ENCODE measurements at places on chromosomes 1 and 21.

GRCh38 chr1:31548907-31549808, 27.2 kb upstream of the TINAGL1 start:
- DNase-seq, result peak; percentile 96

- no peak for DNase-seq
Measured at GRCh38 chr1:157154291-157154690, 16.1 kb upstream of the ETV3 start.

GRCh38 chr1:204359474-204360255, at the start of gene PLEKHA6:
TSS of gene PLEKHA6 (minus strand) at chr1:204359929. CDS start at chr1:204273727, 86,202 bp downstream.
- no peak for DNase-seq

DNA sequence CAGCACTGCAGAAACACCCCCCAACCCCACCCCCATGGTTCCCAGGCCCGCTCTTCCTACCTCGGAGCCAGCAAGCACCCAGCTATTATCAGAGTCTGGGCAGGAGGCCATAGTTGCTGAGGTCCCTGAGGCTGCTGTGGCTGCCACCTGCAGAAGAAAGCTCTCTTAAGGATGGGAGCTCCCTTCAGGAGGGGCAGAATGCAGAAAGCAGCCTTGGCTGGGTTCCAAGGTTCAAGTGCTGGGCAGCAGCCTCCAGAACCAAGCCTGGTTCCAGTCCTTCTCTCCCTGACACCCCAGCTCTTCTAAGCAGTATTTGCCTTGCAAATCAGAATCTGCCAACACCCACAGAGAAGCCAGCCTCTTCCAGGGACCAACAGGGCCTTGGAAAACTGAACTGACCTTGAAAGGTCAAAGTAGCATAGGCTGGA, 2.3 kb downstream of the PBXIP1 start:
- no peak for DNase-seq

DNA sequence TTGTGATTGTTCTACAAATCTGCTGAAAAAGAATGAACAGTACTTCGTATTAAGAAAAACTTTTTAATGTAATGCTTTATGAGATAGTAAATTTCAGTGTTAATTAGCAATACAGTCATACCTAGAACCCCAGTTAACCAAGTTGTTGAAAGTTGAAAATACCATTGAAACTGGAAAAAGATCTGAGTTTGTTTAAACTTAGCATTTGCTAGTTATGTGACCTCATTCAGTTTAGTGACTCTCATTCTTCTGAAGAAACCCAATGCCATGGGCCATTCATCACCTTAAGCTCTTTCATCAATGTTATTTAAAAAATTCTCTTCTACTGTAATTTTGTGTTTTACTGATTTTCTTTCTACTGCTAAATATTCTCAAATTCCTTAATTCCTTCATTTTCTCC, 20.2 kb downstream of the RCOR3 start:
- DNase-seq, result no peak

DNA sequence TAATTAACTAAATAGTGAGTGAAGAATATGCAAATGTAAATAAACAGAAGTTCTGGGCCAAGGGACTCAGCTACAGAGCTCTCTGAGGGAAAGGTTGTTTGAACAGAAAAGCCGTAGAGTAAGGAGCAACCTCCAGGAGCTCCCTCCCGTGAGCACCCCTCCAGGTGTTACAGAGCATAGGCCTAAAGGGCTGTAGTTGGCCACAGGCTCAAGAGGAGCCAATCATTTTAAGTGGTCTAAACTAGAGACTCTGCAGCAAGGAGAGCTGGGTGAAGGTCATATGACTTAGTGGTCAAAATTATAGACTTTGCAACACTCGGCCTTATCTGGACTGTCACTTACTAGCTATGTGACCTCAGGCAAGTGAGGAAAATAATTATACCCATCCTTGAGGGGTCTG, 19.1 kb upstream of the RXRG start:
- no peak for DNase-seq

DNA sequence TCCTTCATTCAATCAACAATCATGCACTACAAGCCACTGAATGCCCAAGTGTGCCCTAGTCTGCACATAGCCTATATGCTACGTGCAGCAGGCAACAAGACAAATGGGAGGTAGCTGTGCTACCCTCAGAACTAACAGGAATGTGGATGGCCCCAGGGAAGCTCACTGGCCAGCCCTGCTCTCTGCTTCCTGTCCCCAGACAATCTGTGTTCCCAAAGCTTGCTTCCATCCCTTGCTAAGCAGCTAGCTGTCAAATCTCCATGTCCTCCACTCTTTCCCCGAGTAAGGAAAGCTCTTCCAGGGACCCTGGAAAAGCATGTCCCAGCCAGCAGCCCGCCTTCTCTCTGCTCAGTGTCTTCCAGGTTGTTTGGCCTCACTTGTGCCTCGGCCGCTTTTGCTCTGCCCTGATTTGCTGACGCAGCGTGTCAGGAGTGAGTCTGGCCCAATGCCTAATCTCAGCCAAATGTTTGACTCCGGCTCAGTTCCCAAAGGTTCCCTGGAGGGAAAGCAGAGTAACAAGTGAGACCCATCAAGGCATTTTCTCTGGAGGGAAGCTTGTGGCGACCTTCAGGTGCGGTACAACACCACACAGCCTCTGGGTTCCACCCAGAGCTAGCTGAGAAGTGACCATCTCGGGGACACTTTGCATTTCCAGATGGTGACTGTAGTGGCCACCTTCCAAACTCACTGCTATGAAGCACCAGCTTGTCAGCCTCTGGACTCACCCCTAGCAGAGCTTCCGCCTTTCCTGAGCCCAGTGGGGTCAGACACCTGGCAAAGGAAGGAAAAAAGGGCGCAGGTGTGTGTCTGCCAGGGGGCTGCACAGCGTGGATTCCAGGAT, 243.4 kb downstream of the RHOU start:
- DNase-seq, result no peak

DNA sequence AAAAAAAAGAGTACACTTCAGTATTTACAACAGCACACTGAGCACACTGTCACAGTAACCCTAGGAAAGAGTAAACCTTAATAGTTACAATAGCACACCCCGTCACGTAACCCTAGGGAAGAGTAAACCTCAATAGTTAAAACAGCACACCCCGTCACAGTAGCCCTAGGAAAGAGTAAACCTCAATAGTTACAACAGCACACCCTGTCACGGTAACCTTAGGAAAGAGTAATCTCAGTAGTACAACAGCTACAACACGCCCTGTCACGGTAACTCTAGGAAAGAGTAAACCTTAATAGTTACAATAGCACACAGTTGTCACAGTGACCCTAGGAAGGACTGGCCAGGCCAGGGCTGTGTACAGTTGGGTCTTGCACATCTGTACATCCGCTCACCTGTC, 3.0 kb downstream of the CDK11A start:
- no peak for DNase-seq

- DNase-seq, result no peak
Measured at GRCh38 chr1:32549616-32550015, 10.4 kb downstream of the ZBTB8A start.

GRCh38 chr1:156673387-156674121, 3.7 kb downstream of the NES start:
- no peak for DNase-seq

DNA sequence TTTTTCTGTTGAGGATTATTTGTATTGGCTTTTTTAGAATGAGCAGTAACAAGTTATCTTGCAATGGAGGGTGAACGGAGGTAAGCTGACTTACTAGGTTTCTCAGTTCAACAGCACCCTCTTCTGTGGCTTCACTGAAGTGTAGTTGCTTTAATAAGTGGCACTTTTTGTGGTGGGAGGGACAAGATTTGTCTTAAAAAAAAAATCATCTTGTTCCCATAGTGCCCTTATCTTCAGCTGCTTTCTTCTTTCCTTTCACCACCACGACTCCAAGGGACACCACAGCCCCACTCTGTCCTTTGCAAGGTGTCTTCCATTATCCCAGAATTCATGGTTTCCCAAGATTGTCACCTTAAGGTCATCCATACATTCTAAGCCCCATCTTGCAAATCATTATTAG, 92.9 kb downstream of the PIGK start:
- no peak for DNase-seq

DNA sequence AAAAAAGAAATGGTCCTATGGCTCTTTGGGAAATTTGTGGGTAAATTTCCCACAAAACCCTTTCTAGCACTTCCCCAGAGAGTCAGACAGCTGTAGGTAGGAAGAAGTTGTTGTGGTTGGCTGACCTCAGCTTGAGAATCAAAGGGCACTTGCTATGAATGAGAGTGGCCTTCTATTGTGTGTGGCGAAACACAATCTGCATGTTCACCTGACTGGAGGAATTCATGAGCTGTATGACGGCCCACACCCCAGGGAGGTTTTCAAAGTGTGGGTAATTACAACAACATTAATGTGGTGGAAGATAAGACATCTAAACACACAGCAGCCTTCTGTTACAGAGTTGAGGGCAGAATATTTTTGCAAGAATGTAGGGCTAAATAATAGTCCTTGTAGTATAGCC, 38.8 kb downstream of the NGF start:
- no peak for DNase-seq

- no peak for DNase-seq
Measured at GRCh38 chr21:22725436-22725835, 1727.2 kb downstream of the NCAM2 start.

- no peak for DNase-seq
Measured at GRCh38 chr1:6959491-6959890, 174.2 kb downstream of the CAMTA1 start.

DNA sequence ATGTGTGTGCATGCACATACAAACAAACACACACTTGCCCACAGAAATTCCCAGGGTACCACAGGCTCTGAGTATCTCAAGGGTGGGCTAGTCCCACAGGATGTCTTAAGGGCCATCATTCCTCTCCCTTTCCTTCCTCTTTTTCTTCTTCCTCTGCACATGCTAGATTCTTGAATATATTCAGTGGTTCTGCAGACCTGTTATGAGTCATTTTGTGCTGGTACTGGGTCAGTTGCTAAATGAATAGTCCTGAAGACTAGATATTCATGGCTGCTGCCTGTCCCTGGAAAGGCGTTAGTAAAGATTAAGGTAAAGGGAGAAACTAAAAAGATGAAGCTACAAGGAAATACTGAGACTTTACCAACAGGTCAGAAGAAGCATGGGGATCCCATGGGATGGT, 256.7 kb upstream of the KIAA0040 start:
- no peak for DNase-seq

All from stimulated activated CD8-positive, alpha-beta memory T cell treated with anti-CD3 and anti-CD28 coated beads, Interleukin-4, amount 100 ng/mL, for 48 hours (primary cell).